ENCODE measurements at places on chromosomes 6 and 20.
A peak's percentile ranks its signal among the peaks of the same experiment; 100 is the strongest.

DNA sequence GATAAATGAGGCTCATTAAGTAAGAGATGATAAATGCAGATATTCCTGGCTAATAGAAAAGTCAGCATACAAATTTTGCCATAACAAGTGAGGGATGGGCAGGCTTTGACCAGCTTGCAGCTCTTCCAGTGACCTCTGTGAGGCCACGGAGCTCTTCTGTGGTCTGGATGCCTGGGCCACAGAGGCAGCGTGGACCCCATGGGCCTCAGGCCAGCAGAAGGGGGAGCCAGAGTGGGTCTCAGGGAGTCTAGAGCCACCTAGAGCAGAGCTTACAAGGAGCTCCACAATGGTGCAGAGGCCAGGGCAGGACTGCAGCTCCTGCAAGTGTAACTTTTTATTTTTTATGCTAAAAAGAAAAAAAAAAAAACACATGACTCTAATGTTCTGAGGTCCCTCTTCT, 165.1 kb downstream of the ARID1B start:
- peak; percentile 5 for DNase-seq

- DNase-seq = no peak
These were observed 1.6 kb downstream of the ADGRB3 start for GRCh38 chr6:68636666-68637065.

DNA sequence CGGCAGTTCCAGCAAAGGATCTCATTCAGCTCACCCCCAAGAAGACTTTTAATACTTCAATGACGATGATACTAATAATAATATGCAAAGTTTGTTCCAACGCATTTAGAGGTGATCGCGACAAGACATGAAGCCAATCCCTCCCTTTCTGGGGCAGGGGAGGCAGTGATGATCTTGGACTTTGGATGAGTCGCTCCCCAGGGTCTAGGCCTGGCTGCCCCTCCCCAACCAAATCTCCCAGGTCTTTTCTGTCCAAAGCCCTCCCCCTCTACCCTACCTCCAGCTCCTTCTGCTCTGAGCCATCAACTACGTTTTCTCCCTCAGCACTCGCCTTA, 33.9 kb downstream of the HLA-A start:
- DNase-seq = no peak

GRCh38 chr20:47328129-47328528, 28.4 kb downstream of the ZMYND8 start:
- DNase-seq = no peak

DNA sequence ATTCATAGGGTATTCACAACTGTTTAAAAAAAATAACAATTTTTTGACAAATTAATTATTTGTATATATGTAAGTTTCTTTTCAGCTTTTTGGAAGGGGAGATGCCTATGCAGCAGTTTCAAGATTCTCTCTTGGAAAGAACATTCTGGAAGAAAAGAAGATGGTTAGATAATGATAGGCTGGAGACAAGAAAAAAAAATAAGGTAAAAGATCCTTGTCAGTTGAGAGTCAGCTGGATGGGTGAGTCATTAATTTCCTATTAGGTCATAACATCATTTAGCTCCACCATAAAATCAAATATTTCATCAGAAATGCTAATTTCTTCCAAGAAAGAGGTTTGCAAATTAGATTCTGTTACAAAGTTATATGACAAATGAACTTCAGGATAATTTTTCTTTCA, 880.4 kb downstream of the EPHA7 start:
- no peak for DNase-seq

DNA sequence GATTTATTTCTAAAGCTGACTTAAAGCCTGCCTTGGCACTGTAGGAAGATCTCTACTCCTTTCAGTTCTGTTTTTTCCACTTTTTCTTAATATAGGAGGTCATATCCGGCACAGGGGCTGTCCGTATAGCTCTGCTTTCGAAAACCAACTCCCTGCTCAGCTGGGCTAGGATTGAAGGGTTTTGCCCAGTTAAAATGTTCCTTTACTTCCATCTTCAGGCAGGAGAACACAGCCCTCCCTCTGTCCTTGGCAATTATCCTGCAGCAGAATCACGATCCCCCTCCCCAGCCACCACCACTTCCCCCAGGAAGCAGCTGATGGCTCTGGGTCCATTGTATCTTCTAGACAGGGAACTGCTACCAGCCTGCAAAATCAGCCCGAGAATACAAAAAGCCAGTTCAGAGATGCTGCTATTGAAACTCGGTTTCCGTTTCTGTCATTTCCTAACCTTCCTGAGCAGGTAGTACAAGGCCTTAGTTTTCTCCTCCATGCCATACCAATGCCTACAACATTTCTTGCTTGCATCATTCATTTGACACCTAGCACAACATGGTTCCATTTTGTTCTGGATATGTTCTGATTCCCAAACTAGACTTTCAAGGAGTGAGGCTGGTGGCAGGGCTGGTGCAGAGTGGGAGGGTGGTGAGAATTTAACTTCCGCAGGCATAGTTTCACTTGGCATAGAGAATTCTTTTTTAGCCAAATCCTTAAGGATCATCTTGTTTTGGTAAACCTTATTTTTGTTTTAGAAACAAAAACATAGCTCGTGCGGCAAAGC, 53.9 kb downstream of the FAM50B start:
- no peak for DNase-seq

- no peak for DNase-seq
These were observed 66.0 kb downstream of the CTNNBL1 start for GRCh38 chr20:37759761-37760209.

- DNase-seq = no peak
These were observed 339.2 kb upstream of the JAG1 start for GRCh38 chr20:11012975-11013374.

GRCh38 chr6:136823128-136823660, 802 bp downstream of the PEX7 start:
- DNase-seq = no peak

GRCh38 chr6:63352069-63352543, 32.3 kb upstream of the LGSN start:
- no peak for DNase-seq

- DNase-seq = peak; percentile 59
These were observed 18.4 kb downstream of the SCP2D1 start for GRCh38 chr20:18831830-18832499.

DNA sequence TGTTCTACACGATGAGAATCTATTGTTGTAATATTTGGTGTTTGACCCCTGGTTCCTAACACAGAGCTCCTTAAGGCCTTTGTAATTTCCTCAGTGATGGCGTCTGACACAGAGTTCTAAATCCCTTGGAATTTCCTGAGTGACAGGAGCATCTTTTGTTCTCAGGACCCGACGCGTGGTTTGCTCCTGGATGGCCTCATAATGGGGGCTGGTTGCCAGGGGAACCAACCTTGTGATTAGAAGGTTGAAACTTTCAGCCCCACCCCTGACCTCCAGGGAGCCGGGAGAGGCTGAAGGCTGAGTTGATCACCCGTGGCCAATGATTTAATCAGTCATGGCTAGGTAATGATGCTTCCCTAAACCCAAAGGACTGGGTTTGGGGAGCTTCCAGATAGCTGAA, 20.5 kb upstream of the ZNF133 start:
- peak; percentile 7 for DNase-seq

- no peak for DNase-seq
These were observed 6.2 kb downstream of the TTPAL start for GRCh38 chr20:44481719-44482416.

All from RCC 7860 (cell line).